Stimulated activated CD4-positive, alpha-beta T cell treated with anti-CD3 and anti-CD28 coated beads, Interleukin-1b, Interleukin-23, amount 100 ng/mL, for 1 hour (primary cell): ENCODE measurements at places on chromosomes 2 and 18.
A peak's percentile ranks its signal among the peaks of the same experiment; 100 is the strongest.

- peak; percentile 93 for DNase-seq
These were observed 2.3 kb downstream of the ZNF516 start for GRCh38 chr18:76492669-76493212.

DNA sequence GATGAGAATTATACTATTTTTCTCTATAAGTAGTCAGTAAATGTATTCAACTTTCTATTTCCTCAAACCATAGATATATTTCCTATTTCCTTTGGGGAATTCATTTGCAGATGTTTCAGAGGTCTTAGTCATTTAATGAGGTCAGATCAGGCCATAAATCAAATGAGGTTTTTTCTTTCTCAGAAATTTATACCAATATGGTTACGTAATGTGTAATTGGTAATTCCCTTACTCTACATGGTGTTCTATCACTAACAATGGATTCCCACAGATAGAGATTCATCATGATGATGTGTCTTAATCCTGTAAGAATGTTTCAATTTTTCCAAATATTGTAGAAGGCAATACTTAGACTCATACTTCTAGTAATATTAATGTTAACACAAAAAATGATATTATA, 108.0 kb downstream of the DPP4 start:
- no peak for DNase-seq

DNA sequence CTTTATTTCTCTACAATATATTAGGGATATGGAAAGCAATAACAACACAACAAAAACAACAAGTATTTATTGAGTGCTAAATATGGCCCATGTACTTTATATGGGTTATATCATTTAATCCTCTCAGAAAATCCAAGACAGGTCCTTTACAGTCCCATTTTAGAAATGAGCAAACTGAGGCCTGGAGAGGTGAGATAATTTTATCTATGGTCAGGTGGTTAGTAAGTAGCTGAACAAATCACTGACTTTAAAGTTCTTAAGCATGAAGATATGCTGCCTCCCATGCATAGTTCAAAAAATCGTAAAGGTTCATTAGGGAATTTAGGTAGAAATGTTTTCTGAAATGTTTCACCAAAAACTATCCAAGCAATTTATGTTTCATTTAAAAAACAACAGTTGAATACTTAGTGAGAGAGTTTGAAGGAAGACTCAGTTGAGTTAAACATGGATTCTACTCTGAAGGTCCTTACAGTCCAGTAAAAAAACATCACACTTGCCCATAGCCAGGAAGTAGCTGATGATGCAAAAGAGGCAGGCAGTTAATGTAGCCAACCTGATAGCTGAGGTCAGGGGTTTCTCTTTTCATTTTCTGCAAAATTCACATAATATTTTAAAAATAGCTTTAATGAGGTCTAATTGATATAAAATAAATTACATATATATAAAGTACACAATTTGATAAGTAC, 7.6 kb upstream of the NFE2L2 start:
- DNase-seq: no peak

GRCh38 chr2:148130581-148130980, 109.7 kb downstream of the MBD5 start:
- no peak for DNase-seq

GRCh38 chr18:1049173-1049572, 144.5 kb downstream of the ADCYAP1 start:
- DNase-seq: no peak

GRCh38 chr2:122238006-122238559, 482.6 kb downstream of the TSN start:
- no peak for DNase-seq

DNA sequence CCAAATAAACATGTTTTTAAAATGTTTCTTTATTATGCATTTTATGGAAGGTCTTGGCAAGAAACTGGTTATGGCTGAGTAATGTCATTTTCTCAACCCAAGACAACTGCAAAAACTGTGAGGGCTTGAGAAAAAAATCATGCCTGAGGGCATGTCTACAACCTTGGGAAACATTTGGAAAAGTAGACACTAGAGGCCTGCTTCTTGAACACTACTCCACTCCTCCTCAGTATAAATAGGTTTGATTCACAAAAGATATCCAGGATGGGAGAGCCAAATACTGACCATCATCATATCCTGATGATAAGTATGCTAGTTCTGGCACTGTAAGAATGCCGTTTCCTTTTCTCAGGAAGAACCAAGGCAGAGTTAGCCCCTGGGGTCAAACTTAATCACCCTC, 71.1 kb downstream of the OSR1 start:
- DNase-seq: no peak

GRCh38 chr2:133434959-133435668, 133.1 kb downstream of the NCKAP5 start:
- DNase-seq: no peak

DNA sequence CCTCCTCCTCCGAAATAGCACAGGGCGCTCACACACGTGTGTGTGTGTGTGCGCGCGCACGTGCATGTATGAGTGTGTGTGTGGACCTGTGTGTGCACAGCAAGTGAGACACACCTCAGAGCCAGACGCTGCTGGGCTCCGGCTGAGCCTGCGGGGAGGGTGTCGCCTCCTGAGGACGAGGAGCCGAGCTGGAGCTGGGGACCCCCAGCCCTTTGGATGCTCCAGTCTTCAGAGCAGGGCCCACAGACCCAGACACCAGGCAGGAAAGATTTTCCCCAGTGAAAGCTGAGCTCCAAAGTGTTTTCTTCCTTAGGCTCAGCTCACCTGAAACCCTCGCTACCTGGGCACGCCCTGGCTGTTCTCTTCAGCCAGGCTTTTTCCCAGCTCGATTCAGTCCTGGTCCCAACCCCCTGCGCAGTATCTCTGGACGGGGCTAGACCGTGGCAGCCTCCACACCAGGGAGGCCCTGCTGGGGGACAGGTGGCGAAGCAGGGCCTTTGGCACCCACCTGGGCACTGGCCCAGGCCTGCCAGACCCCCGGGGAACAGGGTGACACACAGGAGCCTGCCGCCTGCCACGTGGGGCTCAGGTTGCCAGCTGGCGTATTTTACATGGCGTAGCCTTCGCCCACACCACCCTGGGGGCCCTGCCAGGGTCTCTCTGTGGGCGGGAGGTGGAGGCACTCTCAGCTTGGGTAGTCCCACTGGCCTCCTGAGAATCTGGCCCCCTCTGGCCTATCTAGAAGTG, 36.2 kb downstream of the PDIA6 start:
- DNase-seq: no peak

- no peak for DNase-seq
These were observed 103.0 kb downstream of the SPIRE1 start for GRCh38 chr18:12554796-12555388.

DNA sequence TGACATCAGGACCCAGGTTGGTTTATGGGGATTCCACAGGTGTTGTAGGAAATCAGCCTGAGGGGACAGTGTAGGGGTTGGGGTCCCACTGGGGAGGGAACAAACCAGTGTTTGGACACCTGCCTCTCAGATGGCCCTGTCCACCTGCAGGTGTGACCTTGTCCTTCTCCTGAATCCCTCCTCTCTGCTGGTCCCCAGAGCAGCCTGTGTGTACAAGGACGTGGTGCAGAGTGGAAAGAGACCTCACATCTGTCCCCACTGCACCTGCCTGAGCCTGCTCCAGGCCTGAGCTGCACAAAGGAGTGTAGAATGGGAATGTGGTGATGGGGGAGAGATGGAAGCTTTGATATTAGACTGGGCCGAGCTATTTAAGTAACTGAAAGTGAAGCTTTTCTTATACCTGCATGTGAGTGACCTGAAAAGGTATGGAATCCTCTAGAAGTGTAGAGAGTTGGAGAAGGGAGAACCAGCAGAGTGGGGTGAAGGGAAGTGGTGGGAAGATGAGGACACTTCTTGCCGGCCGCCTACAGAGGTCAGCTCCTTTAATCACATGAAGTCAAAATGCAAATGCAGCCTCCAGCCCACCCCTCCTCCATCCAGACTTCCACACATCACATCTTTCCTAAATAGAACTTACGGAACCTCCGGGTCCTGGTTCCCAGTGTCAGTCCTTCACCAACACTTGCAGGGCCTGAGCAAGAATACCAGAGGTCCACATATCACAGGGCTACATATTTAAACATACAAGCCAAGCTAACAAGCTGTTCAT, 89.3 kb upstream of the SMAD2 start:
- DNase-seq: no peak

DNA sequence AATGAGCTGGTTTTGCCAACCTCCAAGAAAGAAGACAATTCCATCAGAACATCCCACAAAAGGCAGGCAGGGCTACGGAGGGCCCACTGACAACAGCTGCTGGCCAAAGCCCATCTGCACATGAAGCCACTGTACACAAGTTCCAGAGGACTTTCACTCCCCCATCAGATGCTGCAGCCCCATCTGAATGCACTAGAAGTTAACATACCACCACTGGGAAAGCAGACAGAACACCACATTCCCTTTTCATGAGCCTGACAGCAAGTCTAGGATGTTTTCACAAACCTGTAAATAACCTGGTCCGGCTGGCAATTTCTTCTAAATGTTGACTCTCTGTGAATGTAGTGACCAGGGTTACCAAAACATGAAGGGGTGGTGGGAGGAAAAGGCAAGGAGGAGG, 41.5 kb downstream of the CCBE1 start:
- no peak for DNase-seq

DNA sequence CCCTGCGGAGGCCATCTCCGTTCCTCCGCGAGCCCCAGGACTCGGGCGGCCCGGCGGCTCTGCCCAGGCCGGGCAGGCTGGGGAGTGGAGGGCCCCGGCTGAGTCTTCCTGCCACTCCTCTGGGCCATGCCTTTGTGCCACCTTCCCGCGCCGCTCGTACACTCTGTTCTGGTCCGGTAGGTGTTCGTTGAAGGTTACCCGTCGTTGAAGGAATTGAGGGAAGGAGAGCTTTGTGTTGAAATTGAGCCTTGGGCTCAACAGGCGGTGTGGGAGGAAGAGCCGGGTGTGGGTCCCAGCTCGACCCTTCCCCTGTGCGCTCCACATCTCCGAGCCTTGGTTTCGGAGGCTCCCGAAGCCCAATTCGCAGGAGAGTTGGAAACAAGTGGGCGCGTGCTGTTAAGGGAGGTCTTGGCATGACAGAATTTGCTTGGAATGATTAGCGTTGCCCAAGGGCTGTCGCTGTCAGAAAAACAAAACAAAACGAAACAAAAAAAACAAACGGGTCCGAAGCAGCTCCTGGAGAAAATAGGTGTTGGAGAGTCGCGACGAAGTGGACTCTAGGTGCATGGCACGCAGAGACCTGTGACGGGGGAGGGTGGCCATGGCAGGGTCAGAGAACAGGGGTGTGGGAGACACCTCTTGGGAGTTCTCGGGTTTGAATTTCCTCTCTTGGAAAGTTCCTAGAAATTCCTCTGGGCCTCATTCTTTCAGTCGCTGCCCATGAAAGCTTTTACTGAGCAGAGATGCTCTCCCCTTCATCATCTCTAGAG, 1.2 kb upstream of the MZT2A start:
- no peak for DNase-seq

DNA sequence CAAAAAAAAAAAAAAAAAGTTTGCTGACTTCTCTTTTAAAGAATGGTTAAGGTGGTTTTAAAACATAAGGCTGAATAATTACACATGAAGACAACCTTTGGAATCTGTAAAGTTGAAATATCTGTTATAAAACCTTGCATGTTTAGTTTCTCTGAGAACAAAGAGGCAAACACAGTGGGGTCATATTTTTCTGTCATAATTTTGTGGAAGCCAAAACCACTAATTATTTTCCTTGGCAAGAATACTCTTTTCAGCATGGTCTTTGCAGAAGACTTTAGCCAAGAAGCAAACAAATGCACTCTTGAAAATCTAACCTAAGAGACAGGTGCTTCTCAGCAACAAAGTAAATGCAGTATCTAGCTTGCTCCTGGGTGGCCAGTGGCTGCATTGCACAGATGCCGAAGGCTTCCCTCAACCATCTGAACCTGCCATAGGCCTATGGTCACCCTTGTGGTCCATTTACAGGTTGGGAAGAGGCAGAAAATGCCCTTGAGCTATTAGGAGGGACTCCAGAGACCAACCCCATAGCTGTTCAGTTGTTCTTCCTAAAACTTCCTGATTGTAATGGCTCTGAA, 44.8 kb downstream of the ZAP70 start:
- no peak for DNase-seq

- DNase-seq: no peak
These were observed 81.7 kb downstream of the FEZ2 start for GRCh38 chr2:36516136-36516870.

GRCh38 chr2:170813611-170814532, 2.8 kb upstream of the GAD1 start:
- no peak for DNase-seq

DNA sequence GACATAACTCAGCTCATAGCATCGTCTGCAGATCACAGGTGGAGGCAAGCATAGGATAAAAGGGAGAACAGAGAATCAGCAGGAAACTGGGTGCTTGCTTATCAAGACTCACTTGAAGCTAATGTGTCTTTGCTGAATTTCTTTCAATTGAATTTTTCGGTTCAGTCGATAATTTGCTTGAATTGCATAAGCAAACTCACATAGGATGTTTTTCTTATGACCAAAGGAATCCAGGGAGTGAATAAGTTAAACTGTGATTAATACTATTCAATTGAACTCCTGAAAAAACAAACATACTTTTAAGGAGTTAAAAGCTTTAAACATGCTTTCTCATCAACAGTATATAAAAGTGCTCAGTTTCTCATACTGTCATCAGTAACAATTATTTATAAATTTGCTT, 707.1 kb upstream of the ACVR2A start:
- DNase-seq: no peak

GRCh38 chr2:120251078-120251477, 1.6 kb upstream of the RALB start:
- DNase-seq: no peak

- no peak for DNase-seq
These were observed 368.9 kb upstream of the HS6ST1 start for GRCh38 chr2:128687565-128687964.

- no peak for DNase-seq
These were observed 15.9 kb downstream of the PUM2 start for GRCh38 chr2:20334605-20335203.

DNA sequence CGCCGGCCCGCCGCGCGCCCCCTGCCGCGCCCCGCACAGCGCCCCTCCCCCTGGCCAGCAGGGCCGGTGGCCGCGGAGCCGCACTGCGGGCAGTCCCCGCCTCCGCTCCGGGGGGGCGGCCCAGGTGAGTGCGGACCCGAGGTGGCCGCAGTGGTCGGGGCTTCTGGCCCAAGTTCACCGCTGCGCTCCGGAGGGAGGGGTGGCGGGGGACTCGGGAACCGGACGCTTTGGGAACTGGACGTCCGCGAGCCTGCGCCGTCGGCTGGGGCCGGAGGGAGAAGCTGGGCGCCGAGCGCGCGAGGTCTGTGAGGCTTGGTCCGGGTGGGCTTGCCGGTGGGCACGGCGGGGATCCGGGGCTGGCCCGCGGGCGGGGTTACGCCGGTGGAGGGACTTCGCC, 591 bp upstream of the LDLRAD4 start:
- DNase-seq: no peak

DNA sequence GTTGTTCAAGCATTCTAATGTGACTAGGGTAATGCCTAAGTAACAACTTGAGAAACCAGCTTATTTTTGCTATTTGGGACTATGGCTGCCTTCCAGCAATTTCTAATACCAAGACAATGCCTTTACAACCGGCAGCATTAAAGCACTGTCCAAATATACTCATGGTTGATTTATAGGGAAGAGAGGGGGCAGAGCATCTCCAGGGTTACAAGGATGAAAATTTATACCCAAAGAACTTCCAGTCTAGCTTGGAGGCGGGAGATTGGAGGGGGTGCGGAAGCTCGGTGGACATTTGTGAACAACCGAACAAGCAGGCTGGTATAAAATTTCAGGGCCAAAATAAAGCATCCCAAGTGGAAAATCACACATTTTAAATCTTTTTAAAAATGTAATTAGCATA, 294.9 kb upstream of the STON1 start:
- no peak for DNase-seq
